ENCODE measurements at places on chromosomes 5 and 9.

- DNase-seq: no peak
Measured at GRCh38 chr5:122362361-122362760, 50.3 kb downstream of the SNCAIP start.

DNA sequence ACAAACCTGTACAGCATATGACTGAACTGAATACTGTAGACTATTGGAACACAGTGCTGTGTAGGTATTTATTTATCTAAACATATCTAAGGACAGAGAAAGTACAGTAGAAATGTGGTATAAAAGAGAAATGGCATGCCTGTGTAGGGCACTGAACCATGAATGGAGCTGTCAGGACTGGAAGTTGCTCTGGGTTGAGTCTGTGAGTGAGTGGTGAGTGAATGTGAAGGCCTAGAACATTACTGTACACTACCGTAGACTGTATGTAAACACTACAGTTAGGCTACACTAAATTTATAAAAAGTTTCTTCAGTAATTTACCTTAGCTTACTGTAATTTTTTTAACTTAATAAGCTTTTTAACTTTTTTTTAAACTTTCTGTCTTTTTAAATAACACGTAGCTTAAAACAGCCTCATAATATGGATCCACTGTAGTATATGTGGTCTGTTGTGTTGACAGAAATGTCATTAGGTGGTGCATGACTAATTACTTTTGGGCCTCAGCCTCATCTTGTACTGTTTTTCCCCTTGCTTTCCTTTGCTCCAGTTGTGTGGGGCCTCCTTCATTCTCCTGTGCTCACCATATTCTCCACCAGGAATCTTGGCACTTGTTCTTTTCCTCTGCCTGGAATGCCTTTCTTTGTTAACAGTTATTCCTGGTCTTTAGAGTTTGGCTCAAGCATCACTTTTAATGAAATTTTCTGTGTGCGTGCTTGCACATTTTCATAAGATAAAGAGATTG, 8.8 kb downstream of the SPIN1 start:
- DNase-seq: no peak

DNA sequence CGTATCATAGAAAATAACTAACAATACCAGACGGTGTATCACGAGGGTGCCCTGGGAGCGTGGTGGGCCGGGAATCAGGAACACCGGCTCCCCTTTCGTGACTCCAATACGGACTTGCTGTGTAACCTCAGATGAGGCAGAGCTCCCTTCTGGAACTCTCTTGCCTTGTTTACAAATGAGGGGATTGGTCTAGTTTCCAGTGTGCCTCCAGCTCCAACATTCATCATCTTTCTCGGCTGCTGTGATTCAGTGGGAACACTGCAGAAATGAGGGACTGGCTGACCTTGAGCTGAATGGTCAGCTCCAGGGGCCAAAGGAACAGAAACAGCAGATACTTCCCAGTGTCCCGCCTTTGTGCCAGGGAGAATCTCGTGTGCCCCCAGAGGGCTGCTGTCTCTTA, 22.6 kb upstream of the TGFBI start:
- no peak for DNase-seq

DNA sequence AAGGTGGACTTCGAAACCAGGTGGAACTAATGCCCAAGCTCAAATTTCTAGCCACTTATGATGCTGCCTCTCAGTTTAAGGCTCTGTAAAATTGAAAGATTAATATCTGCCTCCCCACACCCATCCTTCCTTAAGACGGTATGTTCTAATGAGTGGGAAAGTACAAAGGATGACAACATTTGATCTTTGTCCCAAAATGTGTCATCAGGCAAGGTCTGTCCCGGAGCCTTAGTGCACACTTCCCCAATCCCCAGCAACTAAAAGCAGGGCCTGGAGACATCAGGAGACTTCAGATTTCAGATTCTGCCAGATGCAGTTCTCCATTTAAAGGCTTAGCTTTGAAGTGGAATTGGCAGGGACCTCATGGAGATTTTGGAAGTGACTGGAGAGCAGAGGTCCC, 316.5 kb downstream of the ASTN2 start:
- no peak for DNase-seq

- DNase-seq: no peak
Measured at GRCh38 chr9:546797-547223, 294.7 kb upstream of the DMRT1 start.

GRCh38 chr5:52867809-52868208, 80.1 kb downstream of the ITGA1 start:
- no peak for DNase-seq

DNA sequence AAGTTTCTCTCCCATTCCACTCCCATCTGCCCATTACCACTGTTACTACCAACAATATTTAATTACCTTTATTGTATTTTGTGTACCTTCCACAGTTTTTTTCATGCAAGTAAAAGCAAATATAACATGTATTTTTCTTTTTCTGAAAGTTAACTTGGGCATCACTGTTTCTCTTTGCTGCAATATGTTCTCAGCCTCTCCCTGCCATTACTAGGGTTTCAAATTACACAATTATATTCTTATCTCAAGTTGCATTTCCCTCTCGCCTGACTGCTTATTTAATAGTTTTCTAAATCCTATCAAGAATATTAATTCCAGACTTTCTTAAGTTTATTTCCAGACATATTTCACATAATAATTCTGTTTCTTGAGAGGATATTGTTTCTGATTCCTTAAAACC, 46.9 kb upstream of the GAS1 start:
- no peak for DNase-seq
